ENCODE measurements at places on chromosomes 7 and 10. TPM values are rescaled to one million over a fixed set of nuclear protein-coding genes. Genes with fewer than 3 reads are reported as not detected.
A peak's percentile ranks its signal among the peaks of the same experiment; 100 is the strongest.

GRCh38 chr10:454860-455259, 234.6 kb downstream of the DIP2C start:
- DNase-seq = no peak

DNA sequence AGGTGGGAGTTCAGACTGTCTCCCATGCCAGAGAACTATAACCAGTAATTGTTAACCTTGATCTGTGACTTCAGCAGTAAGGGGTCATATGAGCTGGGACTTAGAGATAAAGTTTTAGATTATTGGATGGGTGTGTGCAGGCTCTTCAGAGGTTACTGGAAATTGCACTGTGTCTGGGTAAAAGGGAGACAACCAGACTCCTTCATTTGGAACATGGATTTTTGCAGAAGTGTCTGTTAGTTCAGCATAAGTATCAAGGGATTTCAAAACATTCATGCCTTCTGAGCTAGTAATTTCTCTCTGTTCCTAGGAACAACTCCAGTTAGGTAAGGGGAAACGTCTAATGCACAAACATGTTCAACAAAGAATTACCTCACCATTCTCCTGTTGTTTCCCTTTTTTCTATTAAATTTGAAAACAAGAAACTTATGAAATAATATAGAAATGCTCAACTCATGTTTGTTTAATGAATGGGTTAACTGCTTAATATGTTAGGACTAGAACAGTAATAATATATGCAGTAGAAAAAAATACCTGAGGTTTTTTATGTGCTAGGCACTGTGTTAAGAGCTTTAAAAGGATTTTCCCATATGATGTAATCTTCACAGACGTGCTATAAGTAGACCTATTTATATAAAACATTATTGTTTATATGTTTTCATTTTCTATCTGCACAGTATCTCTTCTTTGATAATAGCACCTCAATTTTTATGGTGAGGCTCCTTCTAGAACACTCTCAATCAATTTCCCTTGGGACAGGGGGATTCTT, 233.0 kb downstream of the CACNA2D1 start:
- no peak for DNase-seq

- no peak for DNase-seq
Observed at GRCh38 chr10:132574783-132575319, 37.3 kb downstream of the INPP5A start.

The CXCL12 gene
- 137 TPM for total RNA-seq

DNA sequence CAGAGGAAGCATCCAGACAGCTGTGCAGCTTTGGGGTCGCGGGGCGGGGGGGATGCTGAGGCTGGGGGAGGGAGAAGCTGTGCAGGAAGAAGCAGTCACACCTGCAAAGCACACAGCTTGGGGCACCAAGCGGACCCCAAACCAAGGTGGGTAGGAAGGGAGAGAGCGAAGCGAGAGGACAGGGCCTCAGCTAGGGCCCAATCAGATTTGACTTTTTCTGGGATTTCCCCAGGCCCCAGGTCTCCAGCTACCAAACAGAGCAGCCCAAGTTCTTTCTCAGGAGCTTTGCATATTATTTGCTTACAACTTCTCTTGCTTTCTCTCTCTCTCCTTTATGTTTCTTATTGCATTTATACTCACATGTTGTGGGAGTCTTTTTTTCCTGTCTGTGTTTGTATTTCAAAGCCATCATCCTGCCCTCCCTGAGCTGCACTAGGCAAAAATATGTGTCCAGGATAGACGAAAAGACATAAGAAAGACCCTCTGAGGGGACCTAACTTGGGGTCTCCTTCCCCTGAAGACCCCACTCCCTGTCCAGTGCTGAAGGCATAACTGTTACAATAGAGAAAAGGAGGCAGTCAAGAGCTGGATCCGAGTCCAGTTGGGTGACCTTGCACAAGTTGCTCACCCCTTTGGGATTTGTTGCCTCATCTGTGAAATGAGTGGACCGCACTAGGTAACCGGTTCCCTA, 50.6 kb upstream of the SMNDC1 start:
- DNase-seq = no peak

The RPEL1 gene
- total RNA-seq = not detected

The CACNA2D1 gene
- total RNA-seq = 39.8 TPM

The ARL3 gene
- 4.0 TPM for total RNA-seq

DNA sequence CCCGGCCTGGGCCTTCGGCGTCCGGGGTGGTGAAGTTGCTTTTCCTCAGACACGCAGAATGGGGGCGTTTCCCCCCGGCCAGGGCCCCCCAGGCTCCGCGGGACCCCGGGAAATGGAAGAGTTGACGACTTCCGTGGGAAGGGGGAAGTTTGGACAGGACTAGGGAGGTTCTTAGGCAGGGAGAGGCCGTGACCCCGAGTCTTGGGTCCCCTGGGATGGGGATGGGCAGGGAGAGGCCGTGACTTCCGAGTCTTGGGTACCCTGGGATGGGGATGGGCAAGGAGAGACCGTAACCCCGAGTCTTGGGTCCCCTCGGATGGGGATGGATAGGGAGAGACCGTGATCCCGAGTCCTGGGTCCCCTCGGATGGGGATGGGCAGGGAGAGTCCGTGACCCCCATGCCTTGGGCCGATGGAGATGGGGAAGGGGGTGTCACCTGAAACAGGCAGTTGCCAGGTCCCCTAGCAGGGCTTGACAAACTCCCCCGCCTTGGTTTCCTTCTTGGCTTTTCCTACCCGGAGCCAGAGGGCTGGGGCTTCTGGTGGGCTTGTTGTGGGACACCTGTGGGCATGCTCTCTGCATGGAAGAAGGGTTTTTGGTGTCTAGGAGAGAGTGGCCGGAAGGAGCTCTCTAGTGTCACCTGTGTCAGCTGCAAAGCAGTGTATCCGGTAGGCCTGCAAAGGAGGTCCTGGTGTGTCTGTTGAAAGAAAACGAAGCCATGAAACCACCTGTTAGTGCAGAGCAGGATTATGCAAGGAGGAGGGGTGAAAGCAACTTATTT, 1.1 kb downstream of the TRRAP start:
- DNase-seq = no peak

GRCh38 chr10:66148312-66148711, 777.5 kb upstream of the LRRTM3 start:
- DNase-seq = no peak

DNA sequence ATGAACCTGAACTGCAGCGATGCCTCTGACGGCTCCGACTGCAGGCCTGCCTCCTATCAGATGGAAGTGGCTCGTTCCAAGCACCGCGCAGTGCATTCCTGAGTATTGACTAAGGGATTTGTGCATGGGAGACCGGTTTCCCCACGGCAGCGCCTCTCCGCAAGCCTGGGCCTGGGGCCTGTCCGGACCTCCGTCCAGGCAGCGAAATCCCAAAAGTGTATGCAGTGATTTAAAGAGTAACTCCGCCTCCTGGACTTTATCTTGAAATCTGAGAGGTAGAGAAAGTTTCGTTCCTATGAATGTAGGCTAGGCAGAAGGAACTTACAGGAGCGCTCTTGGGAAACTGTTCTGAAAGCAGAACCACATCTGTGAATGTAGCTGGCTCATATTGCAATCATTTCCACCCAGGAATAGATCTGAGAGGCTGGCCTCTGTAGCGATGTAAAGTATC, 106.2 kb upstream of the CELF2 start:
- peak; percentile 55 for DNase-seq

GRCh38 chr7:50342616-50343114, 38.1 kb downstream of the IKZF1 start:
- DNase-seq = no peak

The SFRP4 gene
- 23.0 TPM for total RNA-seq

The INA gene
- not detected for total RNA-seq

The LRGUK gene
- total RNA-seq = 1.2 TPM

DNA sequence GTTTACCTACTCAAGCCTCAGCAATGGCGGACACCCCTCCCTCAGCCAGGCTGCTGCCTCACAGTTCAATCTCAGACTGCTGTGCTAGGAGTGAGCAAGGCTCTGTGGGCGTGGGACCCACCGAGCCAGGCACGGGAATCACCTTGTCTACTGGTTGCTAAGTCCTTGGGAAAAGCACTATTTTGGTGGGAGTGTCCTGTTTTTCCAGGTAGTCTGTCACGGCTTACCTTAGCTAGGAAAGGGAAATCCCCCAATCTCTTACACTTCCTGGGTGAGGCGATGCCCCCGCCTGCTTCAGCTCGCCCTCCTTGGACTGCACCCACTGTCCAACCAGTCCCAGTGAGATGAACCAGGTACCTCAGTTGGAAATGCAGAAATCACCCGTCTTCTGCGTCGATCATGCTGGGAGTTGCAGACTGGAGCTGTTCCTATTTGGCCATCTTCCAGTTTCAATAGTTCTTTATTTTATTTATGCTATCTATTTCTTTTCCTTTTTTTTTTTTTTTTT, at the start of gene HYAL4:
TSS of gene HYAL4 (plus strand) at position 458 of the 508 bp plus-strand sequence. CDS start 23,105 bp downstream, outside the sequence.
- no peak for DNase-seq

The IL6 gene
- total RNA-seq = 381 TPM

The MSS51 gene
- total RNA-seq = 1.0 TPM

The BUB3 gene
- total RNA-seq = 85.0 TPM

The LRRD1 gene
- total RNA-seq = not detected

GRCh38 chr10:99548041-99548530, 15.3 kb downstream of the NKX2-3 start:
- DNase-seq = no peak

The C10orf105 gene
- total RNA-seq = 0.24 TPM

The SH2B2 gene
- 8.2 TPM for total RNA-seq

- no peak for DNase-seq
Observed at GRCh38 chr7:55147101-55147500, 128.3 kb downstream of the EGFR start.

The SEMA3C gene
- total RNA-seq = 46.2 TPM

- DNase-seq = no peak
Observed at GRCh38 chr10:62690703-62691102, 113.8 kb upstream of the ADO start.

The TMEM213 gene
- total RNA-seq = not detected

DNA sequence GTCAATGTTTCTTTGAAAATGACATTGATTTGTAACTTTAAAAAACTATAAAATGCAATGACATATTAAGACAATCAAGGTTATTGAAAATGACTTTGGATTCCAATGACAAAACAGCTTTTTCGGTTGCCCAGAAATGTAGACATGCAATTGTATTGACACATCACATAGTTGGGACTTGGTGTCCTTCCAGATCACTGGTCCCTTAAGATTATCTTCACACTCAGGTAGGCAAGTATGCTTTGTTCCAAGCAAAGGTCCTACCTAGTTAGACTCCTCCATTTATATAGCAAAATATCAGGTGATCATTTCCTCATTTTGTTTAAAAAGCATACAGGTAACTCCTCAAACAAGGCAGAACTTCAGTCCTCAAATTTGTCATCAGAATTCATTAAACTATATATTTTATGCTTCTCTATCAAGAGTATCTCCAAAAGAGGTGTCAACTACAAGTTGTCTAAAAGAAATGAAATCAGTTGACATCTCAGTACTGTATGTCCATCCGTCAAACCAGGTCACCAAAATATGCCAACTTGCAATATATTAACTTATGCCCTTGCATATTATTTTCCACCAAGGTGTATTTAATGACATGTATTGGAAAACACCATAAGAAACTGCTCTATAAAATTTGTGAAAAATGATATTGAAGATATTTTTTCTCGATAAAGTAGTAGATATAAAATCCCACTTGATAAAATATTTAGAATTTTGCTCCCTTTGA, 64.6 kb downstream of the TSPAN12 start:
- no peak for DNase-seq

DNA sequence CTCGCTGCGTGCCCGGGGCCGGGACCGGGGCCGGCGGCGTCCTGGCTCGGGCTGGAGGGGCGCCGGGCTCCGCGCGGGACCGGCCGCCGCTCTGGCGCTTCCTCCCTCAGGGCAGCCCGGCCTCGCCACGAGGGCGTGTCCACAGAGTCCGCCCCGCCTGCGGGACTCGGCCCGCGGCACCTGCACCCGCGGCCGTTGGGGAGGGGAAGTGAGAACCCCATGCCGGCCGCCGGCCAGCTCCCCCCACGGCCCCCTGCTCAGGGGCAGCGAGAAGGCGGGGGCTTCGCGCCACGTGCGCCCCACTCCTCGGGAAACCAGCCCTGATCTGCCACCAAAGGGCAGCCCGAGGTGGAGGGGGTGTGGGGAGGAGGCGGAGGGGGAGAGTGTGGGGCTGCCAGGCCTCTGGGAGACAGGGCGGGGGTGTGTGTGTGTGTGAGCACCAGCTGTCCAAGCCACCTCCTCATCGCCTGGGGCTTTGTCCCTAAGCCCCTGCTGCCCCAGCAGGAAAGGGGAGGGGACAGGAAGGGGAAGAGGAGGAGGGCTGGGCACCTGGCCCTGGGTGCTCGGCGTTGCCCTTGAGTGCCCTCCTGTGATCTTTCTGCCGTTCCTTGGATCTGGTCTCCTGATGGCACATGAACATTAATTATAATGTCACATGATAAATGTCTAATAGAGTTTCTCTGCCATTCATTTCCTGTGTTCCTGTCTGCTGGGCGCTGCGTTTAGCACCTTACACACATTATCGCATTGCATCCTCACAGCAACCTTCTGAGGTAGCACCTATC, at the start of gene PIK3AP1:
TSS of gene PIK3AP1 (minus strand) at position 93 of the 785 bp plus-strand sequence. CDS start 120 bp downstream, outside the sequence.
- no peak for DNase-seq
